Stimulated activated naive CD4-positive, alpha-beta T cell (primary cell): ENCODE measurements at places on chromosomes 3 and 15.

DNA sequence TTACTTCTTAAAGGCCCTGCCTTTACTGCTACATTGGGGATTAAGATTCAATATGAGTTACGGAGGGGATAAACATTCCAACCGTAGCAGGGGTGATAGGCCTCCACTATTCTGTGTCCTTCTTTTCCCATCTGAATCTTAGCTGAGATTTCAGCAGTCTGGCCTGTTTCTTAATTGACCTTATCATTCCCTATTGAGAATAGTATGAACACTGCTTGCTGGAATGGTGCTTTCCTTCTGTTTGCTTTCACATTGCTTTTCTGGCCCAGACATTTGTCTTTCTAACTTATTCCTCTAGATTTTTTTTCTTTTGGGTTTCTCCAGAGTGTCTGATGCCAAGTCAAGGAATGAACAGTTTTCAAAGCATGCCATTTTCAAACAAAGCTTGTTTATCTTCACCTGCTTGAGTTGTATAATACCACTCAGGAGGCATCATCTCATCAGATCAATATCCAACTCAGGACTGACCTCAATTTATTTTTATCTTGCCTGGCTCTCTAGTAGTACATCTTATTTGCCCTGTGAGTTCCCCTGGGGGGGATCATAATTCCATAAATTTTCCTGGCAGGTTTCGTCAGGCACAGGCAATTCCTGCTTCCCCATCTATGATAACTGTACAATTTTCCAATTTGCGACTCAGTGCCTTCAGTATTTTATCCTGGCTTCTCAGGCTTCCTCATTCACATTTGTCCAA, 161.1 kb upstream of the STT3B start:
- no peak for DNase-seq

GRCh38 chr3:3907023-3907422, 107.8 kb downstream of the LRRN1 start:
- no peak for DNase-seq

DNA sequence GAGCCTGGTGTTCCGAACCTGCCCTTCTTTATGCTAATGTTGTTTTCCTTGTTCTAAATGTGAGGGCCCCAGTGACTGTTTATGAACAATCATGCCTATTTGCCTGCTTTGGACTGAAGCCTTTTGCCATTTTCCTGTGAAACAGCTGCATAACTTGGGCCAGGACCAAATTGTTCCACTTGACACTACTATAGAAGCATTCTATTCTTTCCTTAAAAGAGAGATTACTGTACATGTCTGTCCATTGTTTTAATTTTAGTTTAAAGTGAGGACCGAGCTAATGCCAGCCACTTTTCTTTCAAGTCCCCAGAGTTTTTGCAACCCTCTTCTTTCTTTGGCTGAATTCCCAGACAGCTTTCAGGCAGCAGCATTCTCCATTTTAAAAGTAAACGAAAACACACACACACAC, 980.3 kb downstream of the CADM2 start:
- no peak for DNase-seq

DNA sequence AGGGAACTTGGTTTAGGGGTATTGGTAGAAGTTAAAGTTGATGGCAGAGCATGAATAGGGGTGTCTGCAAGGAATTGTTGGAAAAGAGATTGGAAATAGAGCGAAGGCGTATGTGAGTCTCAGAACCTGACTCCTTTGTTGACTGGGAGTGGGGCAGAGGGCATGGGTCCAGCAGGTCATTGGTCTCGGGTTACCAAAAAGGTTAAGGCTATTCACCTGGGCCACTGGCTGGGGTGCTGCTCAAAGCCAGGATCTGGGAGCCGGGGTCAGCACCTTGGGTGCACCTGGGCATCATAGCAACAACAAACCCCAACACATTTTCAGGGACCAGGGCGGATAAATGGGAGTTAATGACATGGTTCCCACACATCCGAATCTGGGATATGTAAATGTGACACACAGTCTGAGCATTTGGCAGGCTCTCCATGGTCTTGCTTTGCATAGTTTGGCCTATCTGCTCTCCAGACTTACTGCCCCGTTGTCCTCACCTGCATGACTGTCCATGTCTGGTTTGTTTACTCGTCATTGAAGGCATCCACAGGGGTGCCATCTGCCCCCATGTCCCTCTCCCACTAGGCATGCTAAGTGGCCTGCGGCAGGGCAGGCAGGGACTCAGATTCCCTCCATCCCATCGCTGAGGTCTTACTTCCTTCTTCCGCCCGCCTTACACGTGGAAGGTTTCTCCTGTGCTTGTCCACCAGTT, 10.1 kb downstream of the KLF13 start:
- no peak for DNase-seq
